ENCODE measurements at places on chromosomes 1 and 21. TPM values are rescaled to one million over a fixed set of nuclear protein-coding genes. Genes with fewer than 3 reads are reported as not detected.

Gene SAMD11
- 6.4 TPM for total RNA-seq

Gene IFNLR1
- total RNA-seq = not detected

Gene CFAP141
- not detected for total RNA-seq

Gene OR2L3
- 0.12 TPM for total RNA-seq

Gene AVPR1B
- not detected for total RNA-seq

Gene THBS3
- 46.6 TPM for total RNA-seq

Gene TMCO2
- not detected for total RNA-seq

Gene AHCYL1
- 51.7 TPM for total RNA-seq

Gene CRYZ
- 83.7 TPM for total RNA-seq

Gene RIMS3
- 0.44 TPM for total RNA-seq

Gene ADAMTS1
- 170 TPM for total RNA-seq

Gene FAM72B
- 2.4 TPM for total RNA-seq

Gene FAM43B
- total RNA-seq = under 0.01 TPM

Gene ZCCHC17
- total RNA-seq = 50.0 TPM

Gene AGBL4
- not detected for total RNA-seq
